ENCODE measurements at places on chromosomes 7 and 10.

DNA sequence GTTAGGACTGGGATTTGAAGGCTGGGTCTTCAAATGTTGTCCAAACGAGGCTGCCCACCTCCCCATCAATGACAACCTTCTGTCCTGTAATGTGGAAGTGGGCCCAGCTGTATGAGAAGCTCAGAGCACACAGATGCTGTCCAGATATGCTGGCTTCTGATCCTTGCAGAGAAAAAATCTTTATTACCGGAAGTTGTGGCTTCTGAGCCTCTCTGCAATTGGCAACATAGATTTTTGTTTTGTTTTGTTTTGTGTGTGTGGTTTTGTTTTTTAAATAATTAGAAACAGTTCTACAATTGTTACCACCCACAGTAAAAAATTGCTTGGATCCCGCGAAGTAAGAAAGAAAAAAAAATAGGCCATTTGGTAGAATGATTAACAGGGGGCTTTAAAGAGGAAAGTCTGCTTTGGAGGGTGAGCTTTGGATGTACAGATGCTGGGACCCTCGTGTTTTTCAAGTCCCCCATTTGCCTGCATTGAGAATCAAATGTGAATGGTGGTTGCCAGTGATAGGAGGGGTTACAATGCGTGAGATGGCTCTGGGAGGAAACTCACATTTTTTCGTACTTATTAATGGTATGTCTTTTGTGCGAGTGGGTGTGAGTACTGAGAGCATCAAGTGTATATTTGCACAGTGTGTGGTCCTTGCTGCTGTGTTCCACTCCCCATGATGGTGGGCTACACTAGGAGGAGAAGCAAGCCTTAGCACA lies 153.2 kb downstream of the TCF7L2 start:
- DNase-seq: no peak

DNA sequence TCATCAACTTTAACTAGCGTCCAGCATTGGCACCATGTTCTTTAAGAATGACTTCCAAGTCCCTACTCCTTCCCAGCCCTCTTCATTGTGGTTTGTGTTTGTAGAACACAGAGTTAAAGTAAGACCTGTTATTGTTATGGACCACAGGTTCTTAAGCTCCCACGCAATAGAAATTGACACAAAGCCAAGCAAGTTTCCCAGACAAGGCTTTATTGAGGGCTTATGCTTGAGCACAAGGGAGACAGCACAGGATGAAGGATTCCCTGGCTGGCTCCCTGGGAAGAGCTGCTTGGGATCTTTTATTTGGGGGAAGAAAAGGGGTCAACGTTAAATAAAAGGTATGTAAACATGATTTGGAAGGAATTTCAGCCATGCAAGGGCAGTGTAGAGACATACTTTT lies 44.3 kb upstream of the PRKCQ start:
- no peak for DNase-seq

GRCh38 chr7:38242814-38243213 lies 30.6 kb downstream of the TARP start:
- no peak for DNase-seq

- no peak for DNase-seq
Observed at GRCh38 chr7:431658-432111, 88.0 kb downstream of the PDGFA start.

DNA sequence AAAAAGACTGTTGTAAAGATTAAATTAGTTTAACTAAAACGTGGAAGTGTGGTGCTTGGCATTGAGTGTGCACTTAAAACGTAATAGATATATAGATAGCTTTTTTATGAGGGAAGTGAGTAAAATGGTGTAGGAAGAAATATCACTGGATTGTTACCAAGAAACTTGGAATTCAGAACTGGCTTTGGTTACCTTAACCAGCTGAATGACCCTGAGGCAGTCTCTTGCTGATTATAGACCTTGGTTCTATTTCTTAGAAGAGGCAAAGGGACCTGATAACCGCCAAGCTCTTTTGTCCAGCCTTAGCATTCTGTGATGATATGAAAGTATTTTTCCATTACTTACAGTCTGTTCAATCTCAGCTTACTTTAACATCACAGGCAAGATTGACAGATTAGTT lies 3.8 kb downstream of the REEP3 start:
- no peak for DNase-seq

Data from stimulated activated CD8-positive, alpha-beta memory T cell treated with anti-CD3 and anti-CD28 coated beads, Interleukin-12 subunit alpha, Interleukin-12 subunit beta, amount 100 ng/mL, for 4 hours (primary cell).